ENCODE measurements at places on chromosomes 7 and 10.

DNA sequence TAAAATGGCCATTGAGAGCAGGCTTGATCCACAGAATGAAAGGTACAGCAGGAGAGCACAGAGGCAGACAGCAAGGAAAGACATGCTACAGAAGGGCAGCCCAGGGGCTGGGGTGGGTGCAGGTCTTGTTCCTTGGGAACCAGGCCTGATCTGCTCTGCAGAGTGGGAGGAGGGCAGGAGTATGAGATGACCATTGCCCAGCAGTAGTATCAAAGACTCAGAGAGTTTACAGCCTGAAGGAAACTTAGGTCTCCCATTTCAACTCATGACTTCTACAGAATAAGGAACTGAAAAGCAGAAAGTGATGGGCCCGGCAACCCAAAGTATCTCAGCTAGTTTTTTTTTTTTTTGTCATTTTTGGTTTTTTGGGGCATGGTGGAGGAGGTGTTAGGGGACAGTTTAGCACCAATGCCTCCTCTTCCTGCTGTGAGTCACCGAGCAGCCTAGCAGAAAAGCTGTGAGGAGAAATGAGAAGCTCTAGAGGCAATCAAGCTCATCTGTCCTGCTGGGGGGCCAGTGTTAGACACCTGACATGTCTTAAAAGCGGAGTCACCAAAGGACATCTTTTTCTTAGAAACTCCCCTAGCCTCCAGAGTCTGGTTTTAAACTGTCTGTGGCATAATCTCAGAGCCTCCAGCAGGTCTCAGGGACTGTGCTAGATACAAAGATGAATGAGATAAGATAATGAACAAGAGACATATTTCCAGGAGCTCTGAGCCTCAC, 34.3 kb upstream of the HERPUD2 start:
- DNase-seq = no peak

DNA sequence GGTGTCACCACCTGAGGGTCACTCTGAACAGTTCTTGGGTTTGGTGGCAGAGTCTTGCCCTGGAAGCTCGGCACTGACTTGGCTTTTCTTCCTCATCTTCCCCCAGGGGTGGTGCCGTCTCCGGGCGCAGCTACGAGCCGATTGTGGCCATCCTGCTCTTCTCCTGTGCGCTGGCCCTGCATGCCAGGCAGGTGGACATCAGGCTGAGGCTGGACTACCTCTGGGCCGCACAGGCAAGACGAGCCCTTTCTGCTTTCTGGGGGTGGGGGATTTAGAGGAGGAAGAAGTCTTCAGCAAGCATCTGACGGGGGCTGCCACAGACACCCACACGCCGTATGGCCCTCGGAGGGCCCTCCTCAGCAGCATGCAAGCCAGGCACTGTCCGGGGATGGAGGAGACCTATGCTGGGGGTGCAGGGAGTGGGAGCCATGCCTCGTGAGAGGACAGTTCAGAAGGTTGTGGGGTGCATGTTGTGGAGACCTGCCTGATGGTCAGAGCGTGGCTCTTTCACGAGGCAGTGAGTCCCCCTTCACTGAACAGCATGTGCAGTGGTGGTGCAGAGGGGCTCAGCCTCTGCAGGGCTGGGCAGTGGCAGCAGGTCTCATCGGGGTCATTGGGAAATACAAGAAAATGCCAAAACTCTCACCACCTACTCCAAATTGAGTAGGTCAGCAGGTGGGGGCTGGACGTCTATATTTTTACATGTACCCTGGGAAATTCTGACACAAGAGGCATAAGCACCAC, 112.4 kb downstream of the ADCY1 start:
- DNase-seq = no peak

- no peak for DNase-seq
Observed at GRCh38 chr10:98808282-98808892, 361.7 kb upstream of the HPS1 start.

DNA sequence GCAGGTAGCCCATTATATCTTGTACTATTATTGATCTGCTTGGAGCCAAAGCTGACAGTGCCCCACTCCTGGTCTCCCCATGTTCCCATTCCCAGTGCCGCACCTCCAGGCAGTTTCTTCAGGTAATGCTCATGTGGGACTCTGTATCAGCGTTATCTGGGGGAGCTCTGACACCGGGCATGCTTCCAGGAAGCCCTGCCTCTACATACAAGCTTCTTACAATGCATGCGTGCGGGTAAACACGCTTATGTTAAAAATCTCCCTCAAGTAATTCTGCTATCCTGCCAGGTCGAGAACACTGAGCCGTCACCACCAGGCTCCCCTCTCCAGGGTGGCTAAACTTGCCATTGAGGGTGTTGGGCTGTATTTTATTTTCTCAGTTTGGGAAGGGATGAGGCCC, 61.6 kb upstream of the LBX1 start:
- DNase-seq = no peak

GRCh38 chr7:84040355-84040754, 154.2 kb downstream of the SEMA3A start:
- no peak for DNase-seq

DNA sequence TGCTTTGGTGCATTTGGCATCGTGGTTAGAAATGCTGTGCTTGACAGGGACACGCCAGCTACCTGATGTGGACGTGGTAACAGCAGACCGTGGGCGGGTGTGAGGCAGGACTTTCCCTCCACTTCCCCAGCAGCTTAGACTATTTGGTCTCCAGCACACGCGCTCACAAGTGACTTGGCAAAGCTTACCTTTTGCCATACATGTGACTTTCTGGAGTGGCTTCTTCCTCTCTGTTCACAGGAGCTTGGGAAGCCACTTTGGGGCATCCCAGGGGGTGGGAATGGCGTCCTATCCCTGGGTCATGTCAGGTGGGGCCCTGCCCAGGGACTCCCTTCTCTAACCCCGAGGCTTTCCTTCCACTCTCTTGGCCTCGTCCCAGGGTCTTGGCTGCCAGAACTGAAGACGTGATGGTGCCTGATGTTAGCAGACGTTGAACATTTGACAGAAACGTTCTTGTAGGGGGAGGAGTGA, 228.7 kb upstream of the KLF6 start:
- no peak for DNase-seq

DNA sequence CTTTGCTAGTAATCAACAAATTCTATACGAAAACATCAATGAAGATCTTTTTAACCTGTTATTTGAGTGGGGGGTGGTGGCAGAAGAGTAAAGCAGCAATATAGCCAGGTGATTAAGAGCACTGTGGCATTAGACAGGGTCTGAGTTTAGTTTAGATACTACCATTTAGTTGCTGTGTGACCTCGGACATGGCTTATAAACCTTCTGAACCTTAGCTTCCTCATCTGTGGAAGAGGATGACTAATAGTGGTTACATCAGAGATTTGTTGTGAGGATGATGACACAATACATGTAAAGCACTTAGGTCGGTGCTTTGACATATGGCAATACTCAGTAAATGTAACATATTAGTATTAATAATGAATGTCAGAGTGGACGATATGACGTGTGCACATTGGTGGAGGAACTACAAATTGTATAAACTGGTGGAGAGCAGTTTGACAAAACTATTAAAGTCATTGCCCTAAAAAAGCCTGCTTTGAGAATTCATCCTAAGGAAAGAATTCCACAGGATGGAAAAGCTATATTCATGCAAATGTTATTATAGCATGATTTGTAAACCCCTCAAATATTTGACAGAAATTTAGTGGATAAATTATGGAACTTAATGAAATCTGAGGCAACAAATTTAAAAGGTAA, 24.3 kb downstream of the SPAG6 start:
- DNase-seq = no peak

DNA sequence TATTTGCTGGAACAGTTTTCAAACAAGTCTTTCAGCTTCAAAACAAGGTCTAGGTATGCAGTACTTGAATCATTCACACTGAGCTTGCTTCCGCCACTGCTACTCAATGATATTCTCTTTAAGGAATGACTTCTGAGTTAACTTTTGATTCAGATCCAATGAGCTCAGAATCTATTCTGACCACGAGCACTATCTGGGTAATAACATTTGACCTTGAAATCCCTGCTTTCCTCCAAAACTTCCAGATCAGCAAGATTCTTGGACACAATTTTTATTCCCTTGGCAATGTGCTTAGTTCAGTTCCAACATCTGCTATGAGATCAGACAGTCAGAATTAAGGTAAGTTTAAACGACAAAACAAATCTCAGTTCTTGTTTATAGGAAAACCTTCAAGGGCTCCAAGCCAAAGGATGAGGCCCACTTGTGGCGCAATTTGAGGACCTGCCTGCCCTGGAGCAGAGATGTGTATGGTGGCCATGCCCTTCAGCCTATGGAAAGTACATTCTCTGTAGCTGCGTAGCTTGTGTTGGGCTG, 87.2 kb downstream of the RNF216 start:
- peak; percentile 96 for DNase-seq

DNA sequence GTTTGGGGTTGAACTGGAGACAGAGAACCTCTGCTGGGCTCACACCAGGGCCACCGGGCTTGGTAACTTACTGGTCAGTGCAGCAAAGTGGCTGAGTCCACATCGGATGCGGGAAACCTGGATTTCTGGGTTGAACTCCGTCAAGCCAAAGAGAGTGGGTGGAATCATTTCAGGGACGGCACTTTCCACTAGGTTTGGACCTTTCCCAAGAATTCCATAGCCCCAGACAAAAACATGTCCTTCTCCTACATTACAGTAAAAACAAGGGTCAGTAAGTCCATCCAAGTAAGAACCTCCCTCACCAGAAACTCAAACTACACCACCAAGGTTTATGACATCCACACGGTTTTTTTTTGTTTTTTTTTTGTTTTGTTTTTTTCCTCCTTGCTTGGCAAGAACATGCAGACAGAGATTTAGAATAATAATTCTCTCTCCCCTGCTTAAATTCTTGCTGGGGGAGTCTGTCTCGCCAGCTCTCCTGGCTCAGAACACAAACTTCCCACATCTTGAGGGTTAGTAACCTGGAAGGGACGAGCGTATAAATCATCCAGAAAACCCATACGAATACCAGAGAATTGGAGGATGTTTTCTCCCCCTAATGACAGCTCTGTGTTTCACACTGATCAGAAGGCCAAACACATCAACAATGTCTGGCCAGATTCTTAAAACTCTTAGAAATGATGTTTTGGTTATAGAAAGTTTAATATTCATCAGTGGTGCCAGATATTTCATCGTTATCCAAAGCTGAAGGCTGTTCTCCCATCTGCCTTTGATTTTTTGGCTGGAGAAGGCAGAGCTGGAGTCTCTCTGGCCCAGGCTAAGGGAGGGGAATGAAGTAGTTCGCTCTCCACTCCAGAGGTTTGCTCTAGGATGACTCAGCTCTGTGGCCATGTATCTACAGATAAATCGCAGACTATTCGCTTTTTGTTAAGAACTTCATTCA, 17.5 kb downstream of the RCC1L start:
- peak; percentile 89 for DNase-seq

DNA sequence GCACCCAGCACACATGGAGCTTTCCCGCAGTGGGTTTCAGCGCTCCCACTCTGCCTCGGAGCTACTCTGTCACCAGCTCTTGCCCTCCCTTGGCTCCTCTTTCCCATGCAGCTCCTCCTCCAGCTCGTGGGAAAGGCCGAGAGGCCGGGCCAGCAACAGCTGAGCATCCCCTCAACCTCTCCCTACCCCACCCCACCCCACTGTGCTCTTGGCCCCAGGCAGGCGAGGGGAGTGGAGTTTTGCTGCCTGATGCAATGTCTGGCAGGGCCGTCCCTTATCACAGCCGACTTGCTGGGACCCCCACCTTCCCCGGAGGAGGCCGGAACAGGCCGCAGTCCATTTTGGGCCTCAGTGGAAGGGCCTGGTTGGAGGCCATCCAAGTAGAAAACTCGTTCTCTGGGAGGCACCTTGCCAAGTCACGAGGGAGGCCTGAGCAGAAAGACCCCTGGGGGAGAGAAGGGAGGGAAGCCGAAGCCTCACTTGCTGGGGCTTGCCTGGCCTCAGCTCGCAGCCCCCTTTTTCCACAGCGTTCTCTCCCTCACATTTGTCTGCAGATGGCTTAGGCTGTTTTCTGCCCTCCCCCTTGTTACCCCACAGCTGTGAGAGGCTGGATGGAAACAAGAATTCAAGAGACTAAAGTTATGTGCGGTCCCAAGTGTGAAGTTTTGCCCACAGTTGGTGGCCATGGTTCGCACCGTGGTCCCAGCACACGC, 35.3 kb downstream of the CHST3 start:
- DNase-seq = peak; percentile 69

- no peak for DNase-seq
Observed at GRCh38 chr7:130944997-130945396, 211.0 kb upstream of the KLF14 start.

- DNase-seq = peak; percentile 46
Observed at GRCh38 chr10:6108631-6109443, 20.0 kb downstream of the RBM17 start.

DNA sequence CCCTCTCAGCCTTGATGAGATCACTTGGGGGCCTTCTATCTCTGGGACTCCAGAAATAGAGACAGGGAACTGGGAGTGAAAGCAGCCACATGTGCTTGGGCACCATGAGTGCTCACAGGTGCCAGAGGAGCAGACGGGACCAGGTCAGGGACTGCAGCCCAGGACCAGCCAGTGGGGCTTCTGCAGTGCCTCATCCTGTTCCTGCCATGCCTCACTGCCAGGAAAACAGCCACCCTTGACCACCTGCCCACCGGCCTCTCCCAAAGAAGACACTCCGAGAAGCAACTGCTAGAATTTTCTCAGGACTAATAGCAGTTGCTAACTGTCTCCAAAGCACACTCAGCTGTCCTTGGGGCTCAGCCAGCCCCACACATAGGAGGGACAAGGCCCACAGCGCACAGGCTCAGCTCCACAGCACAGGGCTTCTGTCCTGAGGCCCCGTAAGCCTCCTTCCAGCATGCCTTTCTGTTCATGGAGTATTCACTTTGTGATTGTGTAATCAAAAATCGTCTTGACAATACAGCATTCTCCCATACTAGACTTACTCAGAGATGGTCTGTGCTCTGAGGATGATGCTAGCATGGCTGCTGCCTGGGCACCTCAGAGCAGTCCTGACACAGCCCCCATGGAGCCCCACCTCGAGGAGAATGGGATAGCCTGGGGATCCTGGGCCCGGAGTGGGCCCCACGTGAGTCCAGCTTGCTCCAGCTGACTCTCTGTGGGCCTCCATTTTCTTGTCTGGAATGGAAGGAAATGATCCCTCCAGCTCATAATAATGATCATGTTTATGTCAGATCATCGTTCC, 115.7 kb upstream of the RET start:
- DNase-seq = no peak

DNA sequence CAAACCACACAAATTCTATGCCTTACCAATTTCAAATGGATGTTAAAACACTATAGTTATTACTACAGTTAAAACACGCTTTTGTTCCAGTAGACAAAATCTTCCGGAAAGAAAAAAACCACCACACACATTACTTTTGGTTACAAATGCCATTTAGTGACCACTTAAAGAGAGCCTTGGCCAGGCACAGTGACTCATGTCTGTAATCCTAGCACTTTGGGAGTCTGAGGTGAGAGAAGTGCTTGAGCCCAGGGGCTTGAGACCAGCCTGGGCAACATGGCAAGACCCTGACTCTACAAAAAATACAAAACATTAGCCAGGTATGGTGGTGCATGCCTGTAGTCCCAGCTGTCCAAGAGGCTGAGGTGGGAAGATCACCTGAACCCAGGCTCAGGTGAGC, 7.2 kb downstream of the TNPO3 start:
- no peak for DNase-seq

Measured in AG10803 (cell line).